ENCODE measurements at places on chromosomes 11 and 22. TPM values are rescaled to one million over a fixed set of nuclear protein-coding genes. Genes with fewer than 3 reads are reported as not detected.
A peak's percentile ranks its signal among the peaks of the same experiment; 100 is the strongest.

GRCh38 chr22:28064920-28065319 is 145.9 kb upstream of the PITPNB start:
- H3K36me3 ChIP-seq: no peaks in the 10 kb centered on the region
- no peaks in the 10 kb centered on the region for H3K27me3 ChIP-seq
- peak; percentile 38 for DNase-seq
- no peaks in the 10 kb centered on the region for H3K4me1 ChIP-seq

DNA sequence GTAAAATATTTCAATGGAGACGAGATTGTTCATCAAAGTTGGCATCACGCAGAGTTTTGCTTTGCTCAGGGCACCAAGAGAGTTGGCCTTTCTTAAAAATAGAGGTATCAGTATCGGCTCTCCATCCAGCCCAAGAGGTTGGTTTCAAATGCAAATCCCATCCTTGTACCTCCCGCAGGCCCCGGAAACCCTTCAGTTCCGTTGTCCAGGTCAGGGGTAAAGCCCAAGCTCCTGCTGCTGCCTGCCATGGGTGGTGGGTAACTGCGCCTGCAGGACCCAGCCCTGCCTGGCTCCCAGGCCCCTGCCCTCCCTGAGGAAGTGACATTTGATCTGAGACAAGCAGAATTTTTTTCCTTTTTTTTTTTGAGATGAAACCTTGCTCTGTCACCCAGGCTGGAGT is 49.3 kb upstream of the RTL6 start:
- H3K27ac ChIP-seq: no peak overlapping the region
- DNase-seq: no peak
- H3K4me1 ChIP-seq: peaks cover 12% of the 10 kb centered on the region
- H3K36me3 ChIP-seq: no peaks in the 10 kb centered on the region
- no peak overlapping the region for H3K4me3 ChIP-seq

DNA sequence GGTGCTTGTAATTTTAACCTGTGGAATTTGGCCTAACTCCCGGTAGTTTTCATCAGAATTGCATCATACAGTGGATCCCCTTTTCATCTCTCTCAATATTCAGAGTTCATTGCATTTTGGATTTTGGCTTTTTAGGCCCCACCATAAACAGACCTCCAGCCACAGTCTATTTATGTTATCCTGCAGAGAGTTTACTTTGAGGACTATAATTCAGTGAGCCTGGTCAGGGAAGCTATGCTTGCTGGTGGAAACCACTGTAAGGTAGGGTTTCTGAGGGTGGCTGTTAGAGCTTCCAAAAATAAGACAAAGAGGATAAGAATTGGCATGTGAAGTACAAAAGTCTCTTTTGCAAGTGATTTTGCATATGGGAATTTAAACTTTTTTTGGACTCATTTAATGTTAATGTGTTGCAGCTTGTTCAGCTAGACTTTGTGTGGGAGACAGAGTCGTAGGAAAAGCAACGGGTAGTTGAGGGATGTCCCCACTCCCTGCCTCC is 34.8 kb upstream of the DDI1 start:
- H3K4me1 ChIP-seq: peaks cover 2% of the 10 kb centered on the region
- H3K27ac ChIP-seq: no peak overlapping the region
- H3K36me3 ChIP-seq: no peaks in the 10 kb centered on the region

GRCh38 chr11:122436188-122436555 is 219.3 kb upstream of the UBASH3B start:
- no peak overlapping the region for H3K4me3 ChIP-seq
- peaks cover 12% of the 10 kb centered on the region for H3K27me3 ChIP-seq
- no peaks in the 10 kb centered on the region for H3K36me3 ChIP-seq
- no peaks in the 10 kb centered on the region for H3K4me1 ChIP-seq

The PGGHG gene
- 8.5 TPM for total RNA-seq

The LRRC74B gene
- total RNA-seq: not detected

DNA sequence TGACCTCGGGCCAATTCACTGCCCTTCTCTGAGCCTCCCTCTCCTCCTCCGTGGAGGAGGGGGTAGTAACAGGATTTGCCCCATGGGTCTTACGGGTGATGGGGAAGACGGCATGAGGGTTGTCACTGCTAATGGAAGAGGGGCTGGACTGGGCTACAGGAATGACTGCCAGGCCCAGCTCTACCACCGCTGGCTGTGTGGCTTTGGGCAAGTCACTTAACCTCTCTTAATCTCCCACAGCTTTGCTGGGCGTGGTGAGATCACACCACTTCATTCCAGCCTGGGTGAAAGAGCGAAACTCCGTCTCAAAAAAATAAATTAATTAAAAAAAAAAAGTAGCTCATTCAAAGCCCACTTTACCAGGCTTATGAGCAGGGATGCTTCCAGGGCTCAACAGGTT is 2.8 kb downstream of the SYT12 start:
- H3K27me3 ChIP-seq: peaks cover 21% of the 10 kb centered on the region
- H3K4me1 ChIP-seq: no peaks in the 10 kb centered on the region
- no peak overlapping the region for H3K27ac ChIP-seq
- H3K36me3 ChIP-seq: no peaks in the 10 kb centered on the region
- DNase-seq: no peak

The C11orf65 gene
- 1.8 TPM for total RNA-seq

The C11orf54 gene
- 19.3 TPM for total RNA-seq

DNA sequence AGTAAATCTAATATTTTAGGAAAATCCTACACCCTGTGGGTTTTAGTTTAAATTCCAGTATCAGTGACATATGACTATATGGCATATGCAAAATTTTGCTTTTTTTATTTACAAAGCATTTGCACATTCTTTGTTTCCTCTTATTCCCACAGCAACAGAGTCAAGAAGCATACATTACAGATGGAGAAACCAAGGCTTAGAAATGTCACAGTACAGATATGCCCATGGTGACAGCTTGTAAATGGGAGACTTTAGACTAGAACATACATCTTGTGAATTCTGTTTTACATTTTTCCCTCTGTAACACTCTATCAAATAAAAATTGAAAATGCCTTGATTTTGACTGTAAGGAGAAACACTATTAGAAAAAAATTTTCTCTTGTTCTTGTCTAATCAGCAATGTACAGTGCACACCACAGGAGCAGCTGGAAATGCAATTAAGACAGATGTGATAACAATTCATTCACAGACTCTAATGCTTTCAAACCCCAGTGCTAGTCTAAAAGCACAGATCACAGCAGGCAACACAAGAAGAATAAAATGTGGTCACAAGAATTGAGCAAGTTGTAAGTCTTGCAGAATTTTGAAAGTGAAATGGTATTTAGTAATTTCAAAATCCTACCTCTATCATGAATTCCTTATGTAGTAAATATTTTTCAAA is 375.9 kb downstream of the LUZP2 start:
- no peaks in the 10 kb centered on the region for H3K27me3 ChIP-seq
- H3K36me3 ChIP-seq: no peaks in the 10 kb centered on the region
- H3K4me1 ChIP-seq: no peaks in the 10 kb centered on the region

GRCh38 chr11:2849994-2850770 is 35.4 kb downstream of the CDKN1C start:
- no peak for DNase-seq
- no peak overlapping the region for H3K27ac ChIP-seq
- no peaks in the 10 kb centered on the region for H3K4me1 ChIP-seq
- no peaks in the 10 kb centered on the region for H3K36me3 ChIP-seq
- no peaks in the 10 kb centered on the region for H3K27me3 ChIP-seq

The SMTNL1 gene
- not detected for total RNA-seq

- no peaks in the 10 kb centered on the region for H3K4me1 ChIP-seq
- H3K27ac ChIP-seq: no peak overlapping the region
Measured at GRCh38 chr11:92259861-92260260, 35.2 kb downstream of the FAT3 start.

The CARNS1 gene
- under 0.01 TPM for total RNA-seq

DNA sequence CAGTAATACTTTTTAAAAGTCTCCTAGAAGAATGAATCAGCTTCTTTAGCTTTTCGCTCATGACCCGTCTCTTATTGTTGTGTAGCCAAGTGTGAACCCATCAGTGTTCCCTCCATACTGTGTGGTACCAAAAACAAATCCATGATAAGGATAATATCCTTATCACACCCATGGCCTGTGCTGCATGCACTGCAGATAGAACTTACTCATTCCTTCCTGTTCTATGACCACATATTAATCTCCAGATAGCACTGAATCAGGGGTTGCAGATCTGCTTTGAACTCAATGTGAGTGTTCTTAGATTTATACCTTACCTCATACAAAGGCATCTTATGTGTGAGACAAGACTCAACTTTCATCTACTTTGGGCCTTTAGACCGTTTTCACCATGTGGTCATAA is 373.4 kb downstream of the JRKL start:
- DNase-seq: peak; percentile 31
- H3K27me3 ChIP-seq: no peaks in the 10 kb centered on the region
- H3K4me3 ChIP-seq: no peak overlapping the region
- no peak overlapping the region for H3K27ac ChIP-seq
- no peaks in the 10 kb centered on the region for H3K36me3 ChIP-seq
- no peaks in the 10 kb centered on the region for H3K4me1 ChIP-seq

The POU2AF3 gene
- total RNA-seq: 0.26 TPM

The OR8G5 gene
- total RNA-seq: not detected

DNA sequence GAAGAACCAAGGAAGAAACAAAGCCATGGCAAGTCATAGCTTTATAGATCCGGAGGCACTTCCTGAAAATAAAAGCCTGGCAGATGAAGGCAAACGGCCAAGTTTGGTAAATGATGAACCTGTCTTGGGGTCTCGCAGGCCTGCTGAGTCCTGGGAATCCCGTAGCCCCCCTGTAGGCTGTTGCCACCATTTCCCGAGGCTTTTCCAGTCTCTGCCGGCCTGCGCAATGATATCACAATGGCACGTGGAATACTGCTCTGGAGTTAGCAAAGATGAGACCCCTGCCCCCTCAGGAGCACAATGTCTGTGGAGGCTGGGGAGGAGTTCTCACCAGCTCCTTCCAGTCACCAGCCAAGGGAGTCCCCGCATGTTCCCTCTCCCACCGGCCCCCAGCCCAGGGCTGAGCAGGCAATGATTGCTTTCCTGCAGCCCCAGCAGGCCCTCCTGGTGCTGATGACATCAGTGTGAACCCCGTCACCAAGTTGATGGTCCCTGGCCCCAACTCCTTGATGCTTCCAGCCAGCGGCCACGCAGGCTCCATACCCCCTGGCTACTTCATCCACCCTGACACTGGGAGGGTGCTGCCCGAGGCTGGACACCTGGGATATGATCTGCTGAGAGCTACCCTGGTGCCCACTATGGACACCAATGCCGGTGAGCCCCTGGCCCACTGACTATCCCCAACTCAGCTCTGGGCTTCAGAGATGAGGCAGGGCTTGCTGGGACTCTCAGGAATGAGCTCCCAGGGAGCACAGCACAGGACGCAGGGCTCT is 55.9 kb downstream of the BTG4 start:
- no peaks in the 10 kb centered on the region for H3K27me3 ChIP-seq
- no peaks in the 10 kb centered on the region for H3K4me1 ChIP-seq
- no peak for DNase-seq
- H3K36me3 ChIP-seq: no peaks in the 10 kb centered on the region
- H3K27ac ChIP-seq: no peak overlapping the region
- H3K4me3 ChIP-seq: no peak overlapping the region

The SLC17A6 gene
- total RNA-seq: not detected

DNA sequence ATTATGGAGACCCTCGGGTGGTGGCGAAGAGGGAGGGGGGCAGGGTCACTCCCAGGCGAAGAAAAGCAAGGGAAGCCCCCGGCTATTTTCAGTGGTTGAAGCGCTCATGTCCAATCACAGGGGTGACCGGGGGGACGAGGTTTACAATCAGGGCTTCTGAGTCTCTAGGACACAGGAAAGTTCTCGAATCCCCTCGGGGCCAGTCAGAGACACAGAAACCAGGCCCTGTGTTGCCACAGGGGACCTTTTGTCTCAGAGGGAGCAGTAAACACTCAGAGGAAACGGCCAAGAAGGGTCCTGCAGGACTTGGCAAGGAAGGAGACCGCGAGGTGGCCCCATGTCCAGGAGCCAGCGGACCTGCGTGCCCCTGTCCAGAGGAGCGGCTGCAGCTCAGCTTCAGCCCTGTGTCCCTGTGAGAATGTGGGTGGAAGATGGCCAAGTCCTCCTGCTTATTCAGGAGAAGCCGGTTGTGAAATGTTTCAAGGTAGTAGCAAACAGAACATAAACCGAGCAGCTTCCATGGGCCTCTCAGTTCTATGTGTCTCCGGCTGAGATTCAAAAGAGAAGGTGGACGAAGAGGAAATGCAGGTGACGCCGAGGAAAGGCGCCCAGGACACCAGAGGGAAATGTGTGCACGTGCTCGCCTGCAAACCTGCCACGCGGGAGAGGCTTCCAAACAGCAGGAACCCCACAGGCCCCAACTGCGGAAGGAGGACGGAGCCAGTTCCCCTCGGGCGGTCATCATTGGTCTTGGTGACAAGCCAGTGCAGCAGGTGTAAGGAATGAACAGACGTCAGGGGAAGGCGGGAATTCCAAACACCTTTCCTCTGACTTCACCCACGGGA is 357.6 kb downstream of the BRD1 start:
- H3K4me1 ChIP-seq: no peaks in the 10 kb centered on the region
- H3K36me3 ChIP-seq: no peaks in the 10 kb centered on the region
- no peaks in the 10 kb centered on the region for H3K27me3 ChIP-seq

GRCh38 chr11:64057890-64058289 is 22.2 kb downstream of the FLRT1 start:
- H3K4me1 ChIP-seq: no peaks in the 10 kb centered on the region
- no peak for DNase-seq
- no peaks in the 10 kb centered on the region for H3K36me3 ChIP-seq

The SCGB1D2 gene
- not detected for total RNA-seq

- H3K36me3 ChIP-seq: no peaks in the 10 kb centered on the region
- H3K27ac ChIP-seq: no peak overlapping the region
- no peak for DNase-seq
Measured at GRCh38 chr11:17298302-17298701, 21.8 kb downstream of the NUCB2 start.

The MS4A6E gene
- total RNA-seq: not detected

The GUCY1A2 gene
- 0.50 TPM for total RNA-seq

DNA sequence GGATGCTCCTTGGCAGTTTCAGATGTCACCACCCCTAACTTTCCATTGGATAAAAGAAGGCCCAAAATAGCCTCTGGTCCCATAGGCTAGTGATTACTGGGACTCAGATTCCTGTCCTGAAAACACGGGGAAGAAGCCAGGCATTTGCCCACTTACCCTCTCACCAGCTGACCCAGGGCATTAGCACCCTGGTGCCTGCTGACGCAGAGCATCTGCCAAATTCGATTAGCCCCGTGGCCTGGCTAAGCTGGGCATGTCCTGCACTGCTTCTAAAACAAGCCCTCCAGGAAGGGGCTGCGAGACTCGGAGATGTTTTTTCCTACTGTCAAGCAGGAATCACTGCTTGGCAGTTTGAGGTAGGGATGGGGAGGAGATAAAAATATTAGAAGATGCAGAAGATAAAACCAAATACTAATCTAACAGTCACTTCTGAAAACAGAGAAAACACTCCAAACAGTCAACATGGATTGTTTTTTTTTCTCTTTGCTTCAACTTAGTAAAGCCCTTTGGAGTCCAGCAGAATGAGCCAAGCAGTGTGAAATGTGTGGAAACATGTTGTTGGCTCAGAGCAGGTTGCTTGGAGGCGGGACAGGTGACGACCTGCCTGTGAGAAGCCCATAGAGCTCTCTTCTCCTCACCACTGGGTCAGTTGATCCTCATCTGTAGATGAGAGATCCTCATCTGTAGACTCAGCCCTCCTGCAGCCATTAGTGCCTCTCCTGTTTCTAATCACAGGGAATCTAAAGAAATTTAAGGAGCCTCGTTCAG is 54.0 kb downstream of the BDNF start:
- H3K4me1 ChIP-seq: no peaks in the 10 kb centered on the region
- H3K27me3 ChIP-seq: no peaks in the 10 kb centered on the region
- DNase-seq: no peak
- H3K4me3 ChIP-seq: no peak overlapping the region
- H3K27ac ChIP-seq: no peak overlapping the region
- H3K36me3 ChIP-seq: no peaks in the 10 kb centered on the region
